ENCODE measurements at places on chromosomes 4 and X. TPM values are rescaled to one million over a fixed set of nuclear protein-coding genes. Genes with fewer than 3 reads are reported as not detected.

- DNase-seq: no peak
These were observed 7.1 kb upstream of the TLR2 start for GRCh38 chr4:153676984-153677383.

DNA sequence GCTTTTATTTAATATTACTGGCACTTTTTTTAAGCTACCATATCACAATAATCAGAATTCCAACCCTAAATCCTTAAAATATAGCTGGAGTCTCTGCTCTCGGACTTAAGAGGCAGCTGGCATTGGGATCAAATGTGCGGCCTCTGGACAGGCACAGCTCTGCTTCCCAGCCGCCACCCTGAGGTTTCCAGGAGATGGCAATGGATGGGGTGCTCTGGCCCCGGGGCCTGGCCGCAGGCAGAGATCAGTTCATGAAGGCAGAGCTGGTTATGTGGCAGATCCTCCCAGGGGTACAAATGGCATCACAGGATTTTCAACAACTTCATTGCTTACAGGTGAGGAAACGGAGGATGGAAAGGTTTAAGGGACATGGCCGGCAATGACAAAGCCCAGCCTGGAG is 57.8 kb downstream of the JAKMIP1 start:
- DNase-seq: no peak

CC2D2A gene
- total RNA-seq: 14.3 TPM

VSIG4 gene
- total RNA-seq: 448 TPM

DKC1 gene
- total RNA-seq: 46.8 TPM

Data from mesenteric fat pad (tissue), 1 donor.